Activated CD8-positive, alpha-beta memory T cell treated with anti-CD3 and anti-CD28 coated beads, Interleukin-2, amount 10 ng/mL, durations not matched to agents 7 days and 5 days (primary cell): ENCODE measurements at places on chromosomes 16 and 17.

- DNase-seq: no peak
Observed at GRCh38 chr16:12290868-12291267, 314.3 kb downstream of the SNX29 start.

DNA sequence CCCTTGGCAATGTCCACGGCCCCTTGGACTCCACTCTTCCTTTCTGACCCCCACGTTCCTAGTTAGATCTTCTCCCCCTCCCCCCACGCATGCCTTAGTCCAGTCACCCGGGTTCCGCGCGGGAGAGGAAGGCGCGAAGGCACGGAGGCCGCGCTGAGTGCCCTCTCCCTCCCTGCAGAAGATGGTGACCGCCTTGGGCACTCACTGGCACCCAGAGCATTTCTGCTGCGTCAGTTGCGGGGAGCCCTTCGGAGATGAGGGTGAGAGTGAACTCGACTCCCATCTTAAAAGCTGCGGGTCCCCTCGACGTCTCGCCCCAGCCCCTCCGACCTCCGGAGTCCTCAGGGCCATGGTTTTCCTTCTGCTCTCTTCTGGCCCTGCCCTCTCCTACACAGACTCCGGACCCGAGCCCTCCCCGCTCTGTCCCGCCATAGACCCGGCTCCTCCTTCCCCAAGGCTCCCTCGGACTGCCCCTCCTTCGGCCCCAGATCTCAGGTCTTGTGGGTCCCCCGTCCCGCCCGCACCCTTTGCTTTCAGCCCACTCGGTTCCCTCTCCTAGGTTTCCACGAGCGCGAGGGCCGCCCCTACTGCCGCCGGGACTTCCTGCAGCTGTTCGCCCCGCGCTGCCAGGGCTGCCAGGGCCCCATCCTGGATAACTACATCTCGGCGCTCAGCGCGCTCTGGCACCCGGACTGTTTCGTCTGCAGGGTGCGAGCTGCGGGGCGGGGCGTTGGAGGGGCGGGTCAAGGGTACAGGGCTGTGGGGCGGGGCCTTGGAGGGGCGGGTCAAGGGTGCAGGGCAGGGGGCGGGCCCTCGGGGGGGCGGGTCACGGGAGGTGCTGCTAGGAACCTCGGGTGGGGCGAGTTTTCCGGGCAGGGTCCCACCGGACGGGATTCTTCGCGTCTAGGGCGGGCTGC is 4.6 kb downstream of the TGFB1I1 start:
- DNase-seq: peak; percentile 93

DNA sequence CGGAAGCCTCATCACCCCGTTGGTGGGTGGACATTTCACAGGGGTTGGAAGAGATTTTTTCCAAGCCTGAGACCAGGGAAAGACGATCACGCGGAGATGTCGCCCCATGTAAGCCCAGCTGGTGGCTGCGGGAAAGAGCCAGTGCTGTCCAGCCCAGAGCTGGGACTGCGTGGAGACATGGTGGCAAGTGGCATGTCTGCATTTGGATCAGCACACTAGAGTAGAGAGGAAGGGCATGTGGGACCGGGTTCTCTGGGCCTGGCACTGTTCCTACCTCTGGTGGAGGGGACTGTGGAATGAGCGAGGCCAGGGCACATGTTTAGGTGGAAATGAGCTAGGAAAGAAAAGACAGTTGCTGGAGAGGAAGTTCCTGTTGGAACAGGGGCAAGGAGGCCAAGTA is 20.0 kb downstream of the SBK1 start:
- DNase-seq: no peak

GRCh38 chr16:12794486-12795387 is 8.9 kb downstream of the CPPED1 start:
- no peak for DNase-seq

DNA sequence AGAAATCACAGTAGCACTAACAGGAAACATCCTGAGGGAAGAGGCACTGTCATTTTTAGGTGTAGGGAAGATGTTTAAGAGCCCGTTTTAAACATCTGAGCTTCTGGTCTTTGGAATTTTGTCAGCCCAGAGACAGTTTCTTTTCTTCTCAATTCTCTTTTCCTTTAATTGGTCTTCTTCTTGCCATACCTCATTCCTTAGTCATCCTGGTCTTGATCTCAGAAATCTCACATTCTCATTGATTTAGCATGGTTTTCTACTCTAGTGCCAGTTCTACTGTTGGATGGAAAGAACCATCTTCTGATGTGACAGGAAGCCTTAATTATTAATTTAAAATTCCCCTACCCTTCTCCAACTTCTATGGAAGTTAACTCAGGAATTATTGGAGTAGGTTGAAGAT is 25.4 kb downstream of the BMERB1 start:
- no peak for DNase-seq

DNA sequence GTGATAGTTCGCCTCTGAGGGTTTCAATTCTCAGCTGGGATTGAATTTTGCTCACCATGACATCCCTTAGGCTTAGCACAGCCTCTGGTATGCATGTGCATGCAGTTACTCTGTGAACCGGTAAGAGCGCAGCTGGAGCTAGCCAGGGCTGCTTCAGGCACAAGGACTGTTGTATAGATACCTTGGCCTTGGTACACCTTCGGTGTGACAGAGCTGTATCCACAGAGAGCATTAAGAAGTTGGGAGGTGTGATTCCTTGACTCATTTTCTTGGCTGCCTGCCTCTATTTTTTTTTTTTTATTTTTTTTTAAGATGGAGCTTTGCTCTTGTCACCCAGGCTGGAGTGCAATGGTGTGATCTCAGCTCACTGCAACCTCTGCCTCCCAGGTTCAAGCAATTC is 2.2 kb upstream of the NUTF2 start:
- no peak for DNase-seq
